Coronary artery (tissue), 2 donors: ENCODE measurements at places on chromosomes 16 and 17.

DNA sequence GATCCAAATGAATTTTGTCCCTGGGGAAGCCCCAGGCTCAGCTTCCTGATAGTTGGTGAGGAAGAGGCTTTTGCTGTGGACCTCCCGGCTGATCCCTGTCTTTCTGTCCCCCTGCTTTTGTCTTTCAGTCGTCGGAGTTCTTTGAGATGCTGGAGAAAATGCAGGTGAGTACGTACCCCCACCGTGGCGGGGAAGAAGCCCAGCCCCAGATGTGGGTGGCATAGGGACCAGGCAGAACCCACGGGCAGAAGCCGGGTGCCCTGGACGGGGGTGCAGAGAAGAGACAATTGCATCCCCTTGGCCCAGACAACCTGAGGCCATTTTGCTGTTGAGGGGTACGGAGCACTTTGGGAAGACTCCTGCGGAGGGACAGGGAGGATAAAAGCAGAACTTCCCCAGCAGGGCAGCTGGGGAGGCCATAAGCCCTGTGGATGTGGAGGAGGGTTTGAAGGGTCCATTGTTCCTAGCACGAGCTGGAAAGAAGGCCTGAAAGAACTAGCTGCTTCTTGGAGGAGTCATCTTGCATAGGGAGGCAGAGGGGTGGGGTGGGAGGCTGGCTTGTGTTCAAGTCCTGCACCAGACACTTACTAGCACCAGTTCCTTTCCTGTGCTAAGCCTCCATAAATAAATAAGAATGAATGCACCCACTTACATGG lies 105.6 kb downstream of the OR1D5 start:
- no peak for DNase-seq

GRCh38 chr16:35452471-35452870 lies 1993.1 kb downstream of the TP53TG3F start:
- no peak for DNase-seq

DNA sequence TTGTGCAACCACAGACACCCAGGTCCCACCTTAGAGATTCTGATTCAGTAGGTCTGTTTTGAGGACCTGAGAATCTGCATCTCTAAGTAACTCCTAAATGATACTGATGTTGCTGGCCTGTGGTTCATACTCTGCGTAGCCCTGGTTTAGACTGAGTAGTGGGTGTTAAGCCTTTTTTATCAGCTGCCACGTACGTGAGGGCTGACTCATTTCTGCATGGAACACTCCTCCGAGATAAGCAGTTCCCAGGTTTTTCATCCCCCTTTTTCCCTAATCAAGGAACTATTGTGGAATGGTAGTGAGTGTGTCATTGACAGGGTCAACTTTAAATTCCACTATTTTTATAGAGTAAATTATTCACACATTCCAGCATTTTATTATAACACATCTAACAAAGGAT lies 26.1 kb downstream of the CDRT4 start:
- no peak for DNase-seq

DNA sequence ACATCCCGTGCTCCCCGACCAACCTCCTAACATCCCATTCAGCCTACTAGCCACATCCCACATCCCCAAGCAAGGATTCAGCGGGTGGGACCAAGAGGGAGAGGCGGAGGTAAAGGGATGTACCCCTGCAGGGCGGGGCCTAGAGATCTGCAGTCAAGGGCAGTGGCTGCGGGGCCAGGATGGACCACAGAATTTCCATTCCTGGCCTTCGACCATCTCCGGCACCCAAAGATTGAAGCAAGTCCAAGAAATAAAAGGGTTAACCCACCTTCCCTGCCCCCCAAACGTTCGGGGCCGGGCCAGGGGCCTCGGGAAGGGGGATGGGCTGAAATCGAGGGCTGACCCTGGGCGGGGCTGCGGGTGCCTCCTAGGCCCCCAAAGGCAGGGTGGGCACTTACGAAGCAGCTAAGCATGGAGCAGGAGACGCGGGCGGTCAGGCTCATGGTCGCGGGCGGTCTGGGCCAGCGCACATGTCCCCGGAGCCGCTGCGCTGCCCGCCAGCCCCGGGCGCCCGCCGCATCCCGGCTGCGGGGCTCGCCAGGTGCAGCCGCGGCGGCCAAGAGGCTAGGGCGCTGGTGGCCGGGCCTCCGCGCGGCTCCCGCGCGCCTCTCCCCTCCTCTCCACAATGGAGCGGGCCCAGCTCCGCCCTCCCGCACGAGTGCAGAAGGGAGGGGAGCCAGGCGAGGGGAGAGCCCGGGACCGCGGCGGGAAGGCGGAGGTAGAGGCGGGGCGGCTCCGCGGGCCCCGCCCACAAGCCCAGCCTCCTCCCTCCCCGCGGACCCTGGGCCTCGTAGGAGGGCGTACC lies at the start of gene MTMR4:
Gene MTMR4 (minus strand): TSS at position 674 of the 805 bp plus-strand sequence. CDS start 231 bp downstream, at position 443.
- DNase-seq = peak; percentile 84

GRCh38 chr16:85136702-85137322 lies 24.5 kb upstream of the CIBAR2 start:
- DNase-seq = peak; percentile 78
